HepG2 (cell line): ENCODE measurements at places on chromosomes 7 and 10. TPM values are rescaled to one million over a fixed set of nuclear protein-coding genes. Genes with fewer than 3 reads are reported as not detected.
A peak's percentile ranks its signal among the peaks of the same experiment; 100 is the strongest.

GRCh38 chr7:112873831-112874553 lies 83.8 kb upstream of the TMEM168 start:
- no peak for DNase-seq

DNA sequence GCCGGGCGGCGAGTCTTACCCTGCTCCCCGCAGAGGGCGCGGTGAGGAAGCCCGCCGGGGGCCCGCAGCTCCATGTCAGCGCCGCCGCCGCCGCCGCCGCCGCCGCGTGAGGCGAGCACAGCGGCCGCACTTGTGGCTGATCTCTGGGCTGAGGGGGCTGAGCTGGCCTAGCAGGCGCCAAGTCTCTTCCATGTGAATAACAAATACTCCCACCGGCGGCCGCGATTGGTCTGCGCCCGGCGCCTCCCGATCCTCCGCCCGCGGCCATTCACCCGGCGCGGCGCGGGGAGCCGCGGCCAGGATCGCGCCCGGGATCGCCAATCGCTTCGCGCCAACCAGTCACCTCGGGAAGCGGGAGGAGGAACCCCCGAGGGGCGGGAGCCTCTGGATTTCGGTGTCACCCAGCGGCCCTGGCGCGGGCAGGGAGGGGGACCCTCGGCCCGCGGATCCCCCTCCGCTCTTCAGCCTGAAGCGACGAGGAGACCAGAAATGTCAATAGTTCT lies at the start of gene GRM8:
Gene GRM8, minus strand, starts transcription at position 164 of the 503 bp plus-strand sequence.
- DNase-seq, result peak; percentile 9

GRCh38 chr10:30759423-30759822 lies 129.9 kb upstream of the LYZL2 start:
- DNase-seq, result no peak

DNA sequence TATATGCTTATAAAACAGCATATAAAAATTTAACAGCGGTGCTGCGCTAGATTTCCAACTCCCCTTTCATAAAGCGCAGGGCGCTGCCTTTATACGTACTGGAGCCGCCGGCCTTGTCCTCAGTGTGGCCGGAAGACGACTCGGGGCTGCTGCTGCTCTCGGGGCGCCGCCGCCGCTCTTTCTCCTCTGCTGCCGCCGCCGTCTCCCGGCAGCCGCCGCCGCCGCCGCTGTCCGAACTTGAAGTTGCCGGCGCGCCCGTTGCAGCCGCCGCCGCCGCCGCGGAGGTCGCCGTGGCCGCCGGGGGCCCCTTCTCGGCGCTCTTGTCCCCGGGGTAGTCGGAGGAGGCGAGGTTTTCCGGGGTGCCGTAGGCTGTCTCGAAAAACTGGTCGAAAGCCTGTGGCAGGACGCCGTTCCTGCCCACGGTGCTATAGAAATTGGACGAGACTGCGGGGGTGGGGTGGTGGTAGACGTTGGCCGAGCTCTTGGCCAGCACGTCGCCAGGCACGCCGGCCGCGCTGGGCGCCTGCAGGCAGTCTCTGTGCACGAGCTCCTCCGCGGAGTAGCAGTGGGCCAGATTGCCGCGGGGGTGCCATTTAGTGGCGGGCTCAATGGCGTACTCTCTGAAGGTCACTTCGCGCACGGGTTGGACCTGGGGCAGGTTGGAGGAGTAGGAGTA lies 557 bp downstream of the HOXA11 start:
- DNase-seq, result no peak

GRCh38 chr7:132295175-132295574 lies 281.1 kb downstream of the PLXNA4 start:
- no peak for DNase-seq

GPER1 gene
- polyA plus RNA-seq, result 12.7 and 16.4 TPM in 2 replicates

DNA sequence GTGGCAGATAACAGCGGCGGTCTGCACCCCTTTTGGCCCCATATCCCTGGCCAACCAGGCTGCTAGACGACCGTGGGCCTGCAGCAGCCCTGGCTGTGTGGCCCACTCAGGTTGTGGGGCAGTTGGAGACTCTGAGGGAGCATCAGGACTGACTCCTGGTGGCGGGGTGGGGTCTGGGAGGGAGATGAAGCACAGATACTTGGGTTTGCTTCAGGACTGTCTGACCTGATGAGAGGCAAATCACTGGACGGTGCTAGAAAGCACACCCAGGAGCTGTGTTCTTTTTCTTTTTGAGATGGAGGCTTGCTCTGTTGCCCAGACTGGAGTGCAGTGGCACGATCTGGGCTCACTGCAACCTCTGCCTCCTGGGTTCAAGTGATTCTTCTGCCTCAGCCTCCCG lies 28.2 kb downstream of the BAMBI start:
- no peak for DNase-seq

SEMA3D gene
- not detected in 2 replicates for polyA plus RNA-seq

DNA sequence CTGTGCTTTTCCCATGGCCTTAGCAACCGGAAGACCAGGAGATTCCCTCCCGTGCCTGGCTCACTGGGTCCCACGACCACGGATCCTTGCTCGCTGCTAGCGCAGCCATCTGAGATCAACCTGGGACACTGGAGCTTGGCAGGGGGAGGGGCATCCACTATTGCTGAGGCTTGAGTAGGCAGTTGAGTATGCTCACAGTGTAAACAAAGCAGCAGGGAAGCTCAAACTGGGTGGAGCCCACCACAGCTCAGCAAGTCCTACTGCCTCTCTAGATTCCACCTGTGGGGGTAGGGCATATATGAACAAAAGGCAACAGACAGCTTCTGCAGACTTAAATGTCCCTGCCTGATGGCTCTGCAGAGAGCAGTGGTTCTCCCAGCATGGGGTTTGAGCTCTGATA lies 697.0 kb downstream of the SORCS1 start:
- DNase-seq, result no peak

KIAA1217 gene
- polyA plus RNA-seq, result 4.6 and 5.3 TPM in 2 replicates
